ENCODE measurements at places on chromosomes 7 and 10. TPM values are rescaled to one million over a fixed set of nuclear protein-coding genes. Genes with fewer than 3 reads are reported as not detected.

Gene OGDHL
- total RNA-seq, result 0.26 TPM

Gene NYAP1
- 4.2 TPM for total RNA-seq

Gene NAT16
- total RNA-seq, result not detected

Gene COL13A1
- total RNA-seq, result 33.6 TPM

Gene TUBB8
- not detected for total RNA-seq

Gene PTPRZ1
- total RNA-seq, result not detected

Gene GIMAP2
- 41.5 TPM for total RNA-seq

Gene MYL10
- total RNA-seq, result not detected

Gene PTPN20
- total RNA-seq, result 0.26 TPM

Gene LIPK
- total RNA-seq, result not detected

Gene GNGT1
- not detected for total RNA-seq

Gene HKDC1
- total RNA-seq, result not detected

Gene CYP3A7
- not detected for total RNA-seq

Gene LRIT1
- not detected for total RNA-seq

Gene VWDE
- 0.07 TPM for total RNA-seq

Gene CRHR2
- not detected for total RNA-seq

Gene HOXA11
- total RNA-seq, result not detected

Gene KLF14
- total RNA-seq, result not detected

Gene NUDT13
- total RNA-seq, result 1.2 TPM

Gene COL17A1
- total RNA-seq, result 2.2 TPM

Gene DPP6
- not detected for total RNA-seq

Gene AGAP4
- total RNA-seq, result 3.1 TPM

Gene ASB4
- not detected for total RNA-seq

Gene CALY
- total RNA-seq, result not detected

Gene PTPRE
- 43.3 TPM for total RNA-seq

Gene DAGLB
- 22.4 TPM for total RNA-seq

Gene COL1A2
- 19.1 TPM for total RNA-seq

Gene PYROXD2
- total RNA-seq, result 4.0 TPM

Gene TMEM196
- total RNA-seq, result not detected
